ENCODE measurements at places on chromosomes 2 and 18.

GRCh38 chr18:60038731-60039130 lies 138.9 kb downstream of the PMAIP1 start:
- DNase-seq: no peak

GRCh38 chr2:225735844-225736243 lies 336.3 kb downstream of the NYAP2 start:
- DNase-seq: no peak

GRCh38 chr2:159875083-159875482 lies 77.1 kb upstream of the CD302 start:
- DNase-seq: no peak

DNA sequence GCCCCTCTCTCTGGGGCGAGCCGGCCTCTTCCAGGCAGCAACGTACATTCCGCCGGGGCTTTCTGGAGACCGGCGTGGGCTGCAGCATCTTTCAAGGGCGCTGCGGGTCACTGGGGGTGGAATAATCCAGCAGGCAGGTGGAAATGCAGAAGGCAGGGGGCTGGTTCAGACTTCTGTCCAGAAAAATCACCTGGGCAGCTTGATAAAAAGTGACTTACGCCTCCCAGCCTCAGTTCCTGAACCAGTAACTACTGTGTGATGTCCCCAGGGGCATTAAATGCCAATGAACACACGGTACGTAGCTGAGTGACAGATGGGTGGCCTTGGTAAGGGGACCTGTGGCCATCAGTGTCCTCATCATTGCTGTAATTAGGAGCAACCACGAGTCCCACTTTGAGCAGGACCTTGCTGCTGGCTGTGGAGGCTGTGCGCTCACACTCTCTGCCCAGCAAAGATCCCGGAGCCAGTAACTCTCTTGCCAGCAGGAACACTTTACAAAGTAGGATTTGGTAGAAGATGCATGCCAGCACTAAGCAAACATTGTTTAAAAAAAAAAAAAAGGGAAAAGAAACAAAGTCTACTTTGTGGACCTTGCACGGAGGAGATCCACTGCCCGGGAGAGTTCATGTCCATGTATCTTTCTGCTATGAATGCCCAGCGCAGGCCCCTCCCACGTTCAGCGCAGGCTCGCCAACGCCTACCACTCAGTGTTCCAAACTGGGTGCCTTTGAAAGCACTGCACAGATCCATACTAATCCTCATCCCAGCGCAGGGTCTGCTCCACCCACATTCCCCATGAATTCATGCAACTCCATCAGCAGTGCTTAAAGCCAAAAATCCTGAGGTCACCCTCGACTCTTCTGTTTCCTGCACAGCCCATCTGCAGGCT lies 177.3 kb downstream of the HDAC4 start:
- no peak for DNase-seq

DNA sequence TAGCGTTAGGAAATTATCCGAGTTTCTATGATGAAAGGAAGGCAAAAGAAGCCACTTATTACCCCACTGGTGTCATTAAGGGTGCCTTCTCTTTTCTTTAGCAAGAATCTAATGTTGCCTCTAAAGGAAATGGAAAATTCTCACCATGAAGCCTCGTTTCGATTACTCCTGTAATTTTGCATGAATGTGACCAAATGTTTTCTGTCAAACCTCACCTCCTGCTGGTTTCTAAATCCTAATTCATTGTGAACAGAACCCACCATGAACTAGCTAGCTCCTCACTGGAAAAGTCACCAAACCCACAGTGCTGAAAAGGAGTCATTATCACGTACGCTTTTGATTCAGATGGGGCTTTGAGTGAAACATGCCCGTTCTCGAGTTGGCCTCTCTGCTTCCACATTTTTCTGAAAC lies 119.9 kb downstream of the COPS8 start:
- DNase-seq: no peak

- DNase-seq: no peak
Measured at GRCh38 chr2:198113316-198113715, 308.9 kb downstream of the PLCL1 start.

DNA sequence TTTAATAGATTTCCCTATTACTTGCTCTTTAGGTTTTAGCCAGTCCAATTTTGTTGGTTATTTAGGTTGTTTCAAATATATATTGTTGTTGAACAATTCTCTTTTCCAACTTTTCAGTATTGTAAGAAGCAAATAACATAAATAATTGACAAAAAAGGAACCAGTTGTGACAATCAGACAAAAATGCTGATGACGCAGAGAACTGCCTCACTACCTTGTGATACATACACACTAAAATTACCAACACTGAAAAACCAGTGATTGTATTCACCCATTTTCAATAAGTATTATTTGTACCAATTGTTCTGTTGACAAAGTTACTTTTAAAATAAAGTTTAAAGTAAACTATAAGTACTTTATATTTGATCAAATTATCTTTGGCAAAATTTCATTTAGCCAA lies 43.1 kb upstream of the NABP1 start:
- DNase-seq: no peak

DNA sequence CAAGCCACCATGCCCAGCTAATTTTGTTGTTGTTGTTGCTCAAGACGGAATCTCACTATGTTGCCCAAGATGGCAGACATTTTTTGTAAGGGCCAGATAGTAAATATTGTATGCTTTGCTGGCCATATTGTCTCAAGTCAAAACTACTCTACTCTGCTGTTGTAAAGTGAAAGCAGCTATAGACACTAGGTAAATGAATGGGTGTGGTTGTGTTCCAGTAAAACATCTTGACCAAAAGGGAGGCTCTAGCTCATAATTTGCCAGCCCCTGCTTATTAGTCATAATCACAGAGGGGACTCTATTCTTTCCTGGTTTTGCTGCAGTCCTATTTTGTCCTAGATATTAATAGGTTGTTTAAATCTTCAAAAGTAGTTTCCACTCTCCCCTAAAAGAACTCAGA lies 24.5 kb downstream of the MAPRE3 start:
- DNase-seq: no peak

GRCh38 chr2:109448946-109449788 lies 164.6 kb downstream of the SEPTIN10 start:
- DNase-seq: no peak

DNA sequence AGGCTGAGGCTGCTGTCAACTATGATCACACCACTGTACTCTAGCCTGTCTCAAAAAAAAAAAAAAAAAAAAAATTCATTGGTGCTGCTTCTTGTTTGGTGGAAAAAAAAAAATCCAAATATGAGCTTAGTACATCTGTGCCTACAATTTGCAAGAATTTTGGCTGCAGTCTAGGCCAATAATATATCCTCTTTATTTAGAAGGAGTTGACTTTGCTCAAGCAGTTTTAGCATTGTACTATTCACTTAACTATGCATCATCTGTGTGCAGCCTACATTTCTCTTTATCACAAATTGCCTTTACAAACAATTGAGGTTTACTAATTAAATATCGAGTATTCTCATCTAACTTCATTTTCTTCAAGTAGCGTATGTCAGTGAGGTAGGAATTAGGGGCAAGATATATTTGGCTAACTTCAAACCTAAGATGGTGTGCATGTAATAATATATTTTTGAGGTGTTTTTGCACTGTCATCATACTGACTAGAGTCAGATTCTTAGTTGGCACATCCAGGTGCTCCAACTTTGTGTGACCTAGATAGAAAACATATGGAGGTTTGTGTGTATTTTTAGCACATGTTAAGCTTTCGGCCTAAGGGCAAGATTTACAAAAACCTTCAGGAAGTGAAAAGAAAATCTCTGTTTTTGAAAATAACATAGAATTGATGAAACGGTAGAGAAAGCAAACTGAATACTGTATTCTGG lies 51.8 kb downstream of the PMS1 start:
- DNase-seq: no peak

- no peak for DNase-seq
Measured at GRCh38 chr2:7691961-7692656, 774.9 kb downstream of the RNF144A start.

DNA sequence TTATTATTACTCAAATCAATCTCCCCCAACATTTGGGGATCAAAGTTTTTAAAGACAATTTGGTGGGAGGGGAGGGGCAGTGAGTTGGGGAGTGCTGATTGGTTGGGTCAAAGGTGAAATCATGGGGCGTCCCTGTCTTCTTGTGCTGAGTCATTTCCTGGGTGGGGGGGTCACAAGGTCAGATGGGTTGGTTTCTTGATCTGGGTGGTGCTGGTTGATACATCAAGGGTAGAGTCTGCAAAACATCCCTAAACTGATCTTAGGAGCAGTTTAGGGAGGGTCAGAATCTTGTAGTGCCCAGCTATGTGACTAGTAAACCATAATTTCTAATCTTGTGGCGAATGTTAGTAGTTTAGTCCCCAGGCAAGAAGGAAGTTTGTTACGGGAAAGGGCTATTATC lies 67.4 kb downstream of the MOGAT1 start:
- DNase-seq: no peak

GRCh38 chr2:105403783-105404698 lies 5.2 kb upstream of the FHL2 start:
- no peak for DNase-seq

GRCh38 chr2:100522430-100522829 lies 40.4 kb upstream of the PDCL3 start:
- DNase-seq: no peak

GRCh38 chr2:11795590-11795989 lies 49.2 kb downstream of the LPIN1 start:
- DNase-seq: no peak

All from NCI-H1930 (cell line).